ENCODE measurements at places on chromosomes 5 and 9.

GRCh38 chr9:93181672-93182435 is 2.1 kb upstream of the WNK2 start:
- DNase-seq, result no peak

GRCh38 chr5:113356487-113356886 is 78.3 kb downstream of the TSSK1B start:
- DNase-seq, result no peak

DNA sequence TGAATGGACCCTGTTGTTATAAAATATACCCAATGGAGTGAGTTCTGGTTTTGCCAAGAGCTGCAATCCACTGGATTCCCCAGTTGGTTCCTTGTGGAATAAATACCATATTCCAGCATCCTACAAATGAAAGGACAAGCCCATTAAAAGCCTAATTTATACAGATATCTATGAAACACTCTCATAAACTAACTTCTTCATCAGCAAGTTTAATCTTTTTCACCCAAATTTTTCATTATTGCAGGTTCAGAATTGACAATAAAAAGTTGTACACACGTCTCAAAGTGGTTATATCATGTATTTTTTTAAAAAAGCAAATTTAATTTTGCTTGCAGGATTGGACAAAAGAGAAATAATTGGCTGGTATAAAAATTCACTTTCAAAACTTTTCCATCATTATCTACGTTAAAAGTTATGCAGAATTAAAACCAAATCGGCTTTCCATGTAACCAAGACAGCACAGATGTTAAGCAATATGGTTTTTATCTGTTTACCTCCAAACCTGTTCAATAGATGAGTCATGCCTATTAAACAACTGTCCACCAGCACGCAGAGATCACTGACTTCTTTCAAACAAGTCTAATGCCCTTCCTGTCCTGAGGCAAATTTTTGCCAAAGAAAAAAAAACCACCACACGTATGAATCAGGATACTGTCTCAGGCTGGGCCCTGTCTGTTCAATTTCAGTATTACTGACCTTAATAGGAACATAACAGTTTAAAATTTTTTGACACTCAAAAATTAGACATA is 42.5 kb downstream of the CEMIP2 start:
- DNase-seq, result no peak

DNA sequence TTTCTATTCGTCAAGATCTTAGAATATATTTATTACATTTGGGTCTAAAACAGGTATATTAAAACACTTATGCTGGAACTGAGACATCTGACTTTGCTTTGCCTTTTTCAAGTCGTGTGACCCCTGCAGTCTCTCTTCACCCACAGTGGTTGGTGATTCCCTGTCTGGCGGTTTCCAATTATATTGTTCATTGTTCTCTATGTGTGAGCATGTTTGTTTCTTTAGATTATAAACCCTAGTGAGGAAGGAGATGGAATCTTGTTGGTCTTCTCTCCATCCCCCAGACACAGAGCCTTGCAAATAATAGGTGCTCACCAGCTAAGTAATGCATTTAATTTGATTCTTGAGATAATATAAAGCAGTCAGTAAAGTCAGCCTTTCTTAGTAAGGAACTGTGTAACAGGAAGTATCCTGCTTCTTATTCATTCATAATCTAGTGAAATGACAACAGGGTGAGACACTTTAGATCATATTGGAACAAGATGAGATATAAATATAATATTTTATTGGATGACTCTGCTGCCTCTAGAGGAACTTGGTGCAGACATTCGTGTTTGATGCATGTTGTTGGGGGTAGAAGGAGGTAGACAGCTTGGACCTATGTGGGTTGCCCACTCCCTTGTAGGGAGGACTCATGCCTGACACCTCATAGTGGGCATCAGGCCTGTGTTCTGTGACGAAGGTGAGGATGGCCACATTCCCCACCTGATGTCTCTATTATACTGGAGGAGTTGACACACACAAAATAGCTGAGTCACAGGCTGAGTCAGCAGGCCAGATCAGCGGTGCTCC is 88.1 kb downstream of the FGF1 start:
- DNase-seq, result no peak

- DNase-seq, result no peak
Measured at GRCh38 chr9:3708751-3709150, 182.9 kb upstream of the RFX3 start.

- DNase-seq, result no peak
Measured at GRCh38 chr9:113475992-113476391, 12.5 kb downstream of the RGS3 start.

GRCh38 chr9:109035684-109036423 is 22.6 kb upstream of the CTNNAL1 start:
- DNase-seq, result peak; percentile 74

DNA sequence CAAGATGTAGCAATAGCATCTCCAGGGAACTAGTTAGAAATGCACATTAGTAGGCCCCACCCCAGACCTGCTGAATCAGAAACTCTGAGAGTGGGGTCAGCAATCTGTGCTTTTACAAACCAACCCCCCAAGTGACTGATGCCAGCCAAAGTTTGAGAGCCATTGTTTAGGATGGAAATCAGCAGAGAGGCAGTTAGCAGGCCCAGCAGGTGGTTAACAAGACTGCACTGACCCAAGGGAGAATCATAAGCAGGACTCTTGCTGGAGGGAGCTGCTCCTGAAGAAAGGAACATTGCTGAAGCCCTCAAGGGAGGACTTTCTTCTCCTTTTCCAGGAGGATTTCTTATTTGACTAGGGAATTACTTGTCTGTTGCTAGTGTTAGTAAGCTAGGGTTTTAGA is 74.2 kb upstream of the SLC12A2 start:
- no peak for DNase-seq

GRCh38 chr9:6272229-6272598 is 56.0 kb upstream of the TPD52L3 start:
- DNase-seq, result no peak
